ENCODE measurements at places on chromosomes 13 and 19. TPM values are rescaled to one million over a fixed set of nuclear protein-coding genes. Genes with fewer than 3 reads are reported as not detected.

Gene RFPL4AL1
- not detected for total RNA-seq

DNA sequence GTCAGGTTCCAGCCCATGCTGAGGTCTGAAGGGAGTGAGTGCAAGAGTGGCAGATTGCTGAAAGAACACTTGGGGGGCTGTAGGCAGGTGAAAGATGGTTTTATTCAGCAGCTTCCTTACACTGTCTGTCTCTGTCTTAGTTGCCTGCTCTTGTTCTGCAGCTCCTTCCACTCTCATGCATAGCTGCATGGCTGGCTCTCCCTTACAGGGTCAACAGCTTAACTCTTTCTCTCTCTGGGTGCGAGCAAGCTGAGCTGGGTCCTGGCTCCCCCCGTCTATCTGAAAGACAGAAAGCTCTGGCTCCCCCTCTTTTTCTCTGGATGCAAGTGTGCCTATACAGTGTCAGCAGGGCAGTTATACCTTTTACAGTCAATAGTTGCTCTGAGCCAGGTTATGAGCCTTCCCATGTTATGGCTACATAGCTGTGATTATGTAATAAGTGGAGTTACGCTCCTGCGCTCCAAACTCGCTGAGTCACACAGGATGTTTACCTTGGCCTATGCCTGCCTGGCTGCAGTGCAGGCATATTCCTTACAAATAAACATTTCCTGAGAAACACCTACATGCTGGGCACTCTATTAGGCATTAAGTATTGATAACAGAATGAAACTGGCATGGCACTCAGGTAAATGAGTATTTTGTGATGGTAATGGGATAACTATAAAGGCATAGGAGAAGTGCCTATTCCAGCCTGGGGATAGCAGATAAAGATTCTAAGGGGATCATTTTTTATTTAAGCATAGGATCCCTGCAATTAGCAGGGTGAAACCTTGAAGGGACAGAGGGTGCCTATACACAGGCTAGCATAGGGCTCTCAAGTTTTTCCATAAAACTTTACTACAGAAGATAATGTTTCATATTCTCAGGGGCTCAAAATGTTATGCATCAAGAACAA is 826.9 kb upstream of the PCDH9 start:
- peak; percentile 45 for DNase-seq
- H3K27me3 ChIP-seq: no peaks in the 10 kb centered on the region
- H3K4me1 ChIP-seq: 0 out of 2 replicates have a peak, but pooled peaks cover 4% of the 10 kb centered on the region
- no peak overlapping the region for H3K4me3 ChIP-seq
- no peaks in the 10 kb centered on the region for H3K36me3 ChIP-seq

DNA sequence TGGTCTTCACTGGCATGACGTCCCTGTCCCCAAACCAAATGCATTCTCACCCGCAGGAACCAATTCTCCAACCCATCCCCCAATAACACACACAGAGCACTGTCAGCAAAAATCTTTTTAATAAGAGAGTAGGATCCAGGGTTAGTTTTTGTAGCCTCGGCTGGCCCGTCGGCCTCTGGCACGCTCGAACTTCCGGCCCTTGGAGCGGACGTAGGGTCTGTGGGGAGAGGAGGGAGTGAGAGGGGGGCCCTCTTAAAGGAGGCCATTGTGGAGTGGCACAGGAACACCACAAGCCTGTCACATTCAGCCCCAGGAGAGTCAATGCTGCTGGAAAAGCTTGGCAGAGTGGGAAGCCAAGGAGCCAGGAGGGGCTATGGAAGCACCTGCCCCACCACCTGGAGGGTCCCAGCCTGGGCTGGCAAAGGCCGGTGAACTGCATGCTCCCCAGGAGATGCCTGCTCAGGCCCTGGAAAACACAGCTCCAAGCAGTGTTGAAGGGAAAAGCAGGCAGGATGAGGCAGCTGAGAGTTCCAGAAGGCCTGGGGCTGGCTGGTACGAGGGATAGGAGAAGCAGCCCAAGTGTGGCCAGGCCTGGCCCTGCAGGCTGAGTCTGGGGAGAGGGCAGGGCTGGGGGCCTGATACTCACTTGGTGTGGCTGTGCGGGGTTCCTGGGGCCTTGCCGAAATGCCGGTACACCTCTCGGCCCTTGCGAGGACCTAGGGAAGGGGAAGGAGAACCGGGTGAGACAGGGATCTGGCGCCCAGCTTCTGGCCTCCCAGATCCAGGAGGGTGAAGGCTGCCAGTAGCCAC is 560 bp upstream of the FAM83E start:
- no peaks in the 10 kb centered on the region for H3K27me3 ChIP-seq
- H3K27ac ChIP-seq: no peak overlapping the region
- no peak for DNase-seq
- H3K4me1 ChIP-seq: peaks cover 44% of the 10 kb centered on the region

DNA sequence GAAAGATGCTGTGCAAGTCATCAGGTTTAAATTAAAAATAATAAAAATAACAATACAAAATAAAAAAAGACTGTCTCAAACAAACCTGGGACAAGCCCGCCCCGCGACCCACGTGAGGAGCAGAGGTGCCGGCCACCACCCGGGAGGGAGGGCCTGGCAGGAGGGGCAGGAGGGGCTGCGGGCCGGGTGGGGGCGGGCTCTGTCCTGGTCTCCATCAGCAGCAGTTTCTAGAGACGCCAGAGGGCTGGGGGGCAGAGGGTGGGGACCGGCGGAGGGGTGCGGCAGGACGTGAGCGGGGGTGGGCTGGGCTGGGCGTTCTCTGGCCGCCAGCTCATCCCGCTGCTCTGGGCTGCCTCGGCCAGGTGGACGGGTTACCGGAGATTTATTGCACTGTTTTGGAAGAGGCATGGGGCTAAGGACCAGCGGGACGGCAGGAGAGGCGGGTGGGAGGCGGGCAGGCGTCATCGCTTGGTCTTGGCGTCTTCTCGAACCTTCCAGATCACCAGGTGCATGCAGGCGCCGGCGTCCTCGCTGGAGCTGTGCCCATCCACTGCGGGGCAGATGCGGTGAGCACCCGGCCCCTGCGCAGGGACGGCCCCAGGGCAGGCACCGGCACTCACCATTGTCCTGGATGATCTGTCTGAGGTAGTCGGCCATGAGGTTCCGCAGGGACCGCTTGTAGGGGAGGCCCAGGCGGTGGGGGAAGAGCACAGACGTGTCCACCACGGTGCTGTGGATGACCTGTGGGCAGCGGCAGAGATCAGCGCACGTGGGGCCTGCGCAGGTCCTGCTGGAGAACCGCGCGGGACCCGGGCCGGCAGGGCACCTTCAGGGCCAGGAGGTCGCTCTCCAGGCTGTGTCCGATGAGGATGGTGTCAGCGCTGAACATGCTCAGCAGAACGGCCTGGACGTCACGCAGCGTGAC is 3.8 kb upstream of the ATP8B3 start:
- no peak overlapping the region for H3K27ac ChIP-seq
- no peak for DNase-seq
- peaks cover 25% of the 10 kb centered on the region for H3K36me3 ChIP-seq
- H3K27me3 ChIP-seq: no peaks in the 10 kb centered on the region

DNA sequence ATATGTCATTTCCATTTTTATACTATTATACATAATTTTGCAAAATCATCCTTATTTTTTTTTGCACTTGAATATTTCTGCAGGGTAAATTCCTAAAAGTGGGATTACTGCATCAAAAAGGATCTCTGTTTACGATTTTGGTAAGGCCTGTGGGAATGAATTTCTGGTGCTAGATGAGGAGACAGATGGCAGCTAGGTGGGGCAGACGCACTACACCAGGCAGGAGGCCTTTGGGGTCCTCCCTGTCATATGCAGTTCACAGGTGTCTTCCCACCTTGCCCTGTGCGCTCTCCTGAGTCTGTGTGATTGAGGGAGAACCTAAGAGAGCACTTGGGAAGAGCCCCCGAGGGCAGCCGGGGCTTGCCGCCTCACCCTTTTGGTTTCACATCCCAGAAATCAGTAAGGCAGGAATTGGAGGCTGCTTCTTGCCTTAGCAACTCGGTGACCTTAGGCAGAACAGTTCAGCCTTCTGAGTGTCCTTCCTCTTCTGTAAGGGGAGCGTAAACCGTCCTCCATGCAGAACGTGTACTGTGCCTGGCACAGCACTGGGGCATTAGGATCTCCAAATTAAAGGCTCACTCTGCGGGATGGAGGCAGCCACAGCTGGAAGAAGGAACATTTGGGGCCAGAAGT is 13.4 kb upstream of the GJB2 start:
- H3K27me3 ChIP-seq: peaks cover 3% of the 10 kb centered on the region
- no peak overlapping the region for H3K27ac ChIP-seq
- no peak for DNase-seq
- no peaks in the 10 kb centered on the region for H3K4me1 ChIP-seq
- no peaks in the 10 kb centered on the region for H3K36me3 ChIP-seq

Measured in HepG2 (cell line).